ENCODE measurements at places on chromosomes 4 and X. TPM values are rescaled to one million over a fixed set of nuclear protein-coding genes. Genes with fewer than 3 reads are reported as not detected.

DNA sequence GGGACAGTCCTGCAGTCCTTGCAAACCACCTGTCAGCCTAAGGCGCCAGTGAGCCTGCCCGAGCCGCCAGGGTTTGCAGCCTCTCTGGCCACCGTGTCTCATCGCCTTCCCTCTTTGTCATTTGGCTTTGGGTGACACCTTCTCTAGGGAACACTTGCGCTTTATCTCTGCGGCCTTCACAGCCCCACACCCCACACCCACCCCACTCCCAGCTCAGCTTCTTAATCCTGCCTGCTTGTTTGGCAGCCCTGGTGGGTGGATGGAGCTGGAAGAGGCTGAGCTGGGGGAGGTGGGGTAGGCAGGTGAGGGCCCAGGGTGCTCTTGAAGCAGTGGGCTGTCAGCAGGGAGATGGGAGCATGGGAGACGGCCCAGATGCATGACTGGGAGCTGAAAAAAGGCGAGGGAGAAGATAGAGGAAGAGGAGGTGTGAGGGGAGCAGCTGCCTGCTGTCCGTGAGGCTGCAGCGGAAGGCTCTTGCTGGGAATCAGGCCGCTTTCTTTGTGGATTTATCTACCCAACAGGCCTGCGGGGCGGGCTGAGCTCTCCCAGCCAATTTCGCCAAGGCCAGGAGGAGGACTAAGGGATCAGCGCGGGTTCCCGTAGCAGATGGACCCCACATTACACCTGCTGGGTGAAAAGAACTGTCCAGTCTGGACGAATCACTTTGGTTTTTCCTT, 97.5 kb upstream of the STOX2 start:
- DNase-seq: no peak

DNA sequence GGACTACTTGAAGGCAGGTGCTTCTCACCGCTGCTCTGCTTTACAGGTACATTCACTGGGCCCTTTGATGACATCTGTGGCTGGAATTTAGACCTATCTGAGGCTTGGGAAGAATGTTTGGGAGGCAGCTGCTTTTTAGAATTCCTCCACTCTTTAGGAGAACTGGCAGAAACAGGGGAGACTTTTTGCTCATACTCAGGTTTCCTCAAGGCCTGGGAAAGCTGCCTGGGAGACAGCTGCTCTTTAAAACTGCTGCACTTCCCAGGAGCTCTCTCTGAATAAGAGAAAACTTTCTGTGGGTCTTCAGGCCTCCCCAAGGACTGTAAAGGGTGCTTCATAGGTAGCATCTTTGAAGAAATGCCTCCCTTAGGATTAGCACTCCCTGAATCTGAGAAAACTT, 14.3 kb downstream of the CT47C1 start:
- no peak for DNase-seq

GRCh38 chr4:5954056-5954760, 61.3 kb upstream of the CRMP1 start:
- no peak for DNase-seq

- DNase-seq: peak; percentile 53
These were observed 7.0 kb downstream of the MTM1 start for GRCh38 chrX:150575419-150575814.

- no peak for DNase-seq
These were observed 500.1 kb downstream of the PCDH19 start for GRCh38 chrX:99909946-99910345.

DNA sequence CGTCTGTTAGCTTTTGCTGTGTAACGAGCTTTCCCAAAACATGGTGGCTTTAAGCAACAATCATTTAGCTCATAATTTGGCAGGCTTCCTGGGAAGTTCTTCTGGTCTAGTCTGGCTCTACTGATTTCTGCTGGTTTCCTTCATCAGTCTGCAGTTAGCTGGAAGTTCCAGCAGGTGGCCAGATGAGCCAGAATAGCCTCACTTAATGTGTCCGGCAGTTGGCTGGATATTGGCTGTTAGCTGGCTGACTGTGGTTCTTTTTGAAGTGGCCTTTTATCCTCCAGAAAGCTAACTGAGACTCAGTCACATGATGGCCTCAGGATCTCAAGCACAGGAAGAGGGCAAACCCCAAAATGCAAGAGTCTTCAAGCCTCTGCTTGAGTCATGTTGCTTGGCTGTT, 34.9 kb downstream of the FTHL17 start:
- DNase-seq: peak; percentile 80

Gene CD40LG
- not detected for total RNA-seq

Gene XAGE2
- not detected for total RNA-seq

Gene PCDH19
- total RNA-seq: not detected
